ENCODE measurements at places on chromosomes 16 and 17. TPM values are rescaled to one million over a fixed set of nuclear protein-coding genes. Genes with fewer than 3 reads are reported as not detected.

GPRC5B gene
- 31.6 TPM for total RNA-seq

MYO15A gene
- 1.3 TPM for total RNA-seq

GRCh38 chr16:49437344-49437743, 63.7 kb downstream of the C16orf78 start:
- DNase-seq: no peak
- no peaks in the 10 kb centered on the region for H3K27me3 ChIP-seq
- no peak overlapping the region for H3K4me3 ChIP-seq
- no peaks in the 10 kb centered on the region for H3K36me3 ChIP-seq

- no peaks in the 10 kb centered on the region for H3K36me3 ChIP-seq
- no peaks in the 10 kb centered on the region for H3K27me3 ChIP-seq
- no peak for DNase-seq
- H3K4me3 ChIP-seq: no peak overlapping the region
- no peaks in the 10 kb centered on the region for H3K4me1 ChIP-seq
These were observed 88.7 kb downstream of the AXIN2 start for GRCh38 chr17:65472666-65473309.

KLHL10 gene
- not detected for total RNA-seq

- H3K27ac ChIP-seq: no peak overlapping the region
- H3K4me1 ChIP-seq: peaks cover 23% of the 10 kb centered on the region
- H3K27me3 ChIP-seq: no peaks in the 10 kb centered on the region
- DNase-seq: no peak
- H3K4me3 ChIP-seq: no peak overlapping the region
These were observed 64.7 kb downstream of the ADCY9 start for GRCh38 chr16:4051591-4051990.

IGSF6 gene
- not detected for total RNA-seq

DNA sequence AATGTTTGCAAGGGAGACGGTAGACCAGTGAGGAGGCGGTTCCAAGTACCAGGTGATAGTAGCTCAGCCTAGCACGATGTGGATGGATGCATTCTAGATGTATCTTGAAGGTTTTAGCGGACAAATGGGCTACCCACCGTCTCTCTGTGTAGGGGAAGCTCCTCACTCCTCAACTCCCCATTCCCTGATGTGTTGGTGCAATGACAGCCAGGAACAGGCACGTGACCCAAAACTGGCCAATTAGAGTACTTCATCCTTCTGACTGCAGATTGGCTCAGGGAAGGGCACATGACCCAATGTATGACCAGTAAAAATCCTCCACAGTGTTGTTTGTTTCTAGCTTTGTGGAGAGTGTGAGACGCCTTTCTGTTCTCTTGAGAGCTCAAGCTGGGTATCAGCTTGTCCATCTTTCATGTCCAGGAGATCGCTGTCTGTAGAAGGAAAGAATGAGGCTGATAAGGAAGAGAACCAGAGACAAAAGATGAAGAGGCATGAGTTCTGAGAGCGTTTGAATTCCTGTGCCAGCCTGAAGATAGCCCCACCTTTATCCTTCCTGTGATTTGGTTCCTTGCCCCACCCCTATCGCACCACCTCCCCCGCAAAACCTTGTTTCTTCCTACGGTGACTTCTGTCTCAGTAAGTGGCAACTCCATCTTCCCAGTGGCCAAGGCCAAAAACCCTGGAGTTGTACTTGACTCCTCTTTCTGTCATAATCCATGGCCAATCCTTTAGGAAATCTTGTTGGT, 2.3 kb upstream of the BORCS6 start:
- peaks cover 40% of the 10 kb centered on the region for H3K4me1 ChIP-seq
- no peaks in the 10 kb centered on the region for H3K27me3 ChIP-seq
- H3K36me3 ChIP-seq: no peaks in the 10 kb centered on the region
- no peak overlapping the region for H3K4me3 ChIP-seq

GINS2 gene
- 0.33 TPM for total RNA-seq

GRCh38 chr16:69194488-69194887, 7.5 kb downstream of the SNTB2 start:
- no peaks in the 10 kb centered on the region for H3K27me3 ChIP-seq
- H3K36me3 ChIP-seq: no peaks in the 10 kb centered on the region
- no peak overlapping the region for H3K27ac ChIP-seq

DNA sequence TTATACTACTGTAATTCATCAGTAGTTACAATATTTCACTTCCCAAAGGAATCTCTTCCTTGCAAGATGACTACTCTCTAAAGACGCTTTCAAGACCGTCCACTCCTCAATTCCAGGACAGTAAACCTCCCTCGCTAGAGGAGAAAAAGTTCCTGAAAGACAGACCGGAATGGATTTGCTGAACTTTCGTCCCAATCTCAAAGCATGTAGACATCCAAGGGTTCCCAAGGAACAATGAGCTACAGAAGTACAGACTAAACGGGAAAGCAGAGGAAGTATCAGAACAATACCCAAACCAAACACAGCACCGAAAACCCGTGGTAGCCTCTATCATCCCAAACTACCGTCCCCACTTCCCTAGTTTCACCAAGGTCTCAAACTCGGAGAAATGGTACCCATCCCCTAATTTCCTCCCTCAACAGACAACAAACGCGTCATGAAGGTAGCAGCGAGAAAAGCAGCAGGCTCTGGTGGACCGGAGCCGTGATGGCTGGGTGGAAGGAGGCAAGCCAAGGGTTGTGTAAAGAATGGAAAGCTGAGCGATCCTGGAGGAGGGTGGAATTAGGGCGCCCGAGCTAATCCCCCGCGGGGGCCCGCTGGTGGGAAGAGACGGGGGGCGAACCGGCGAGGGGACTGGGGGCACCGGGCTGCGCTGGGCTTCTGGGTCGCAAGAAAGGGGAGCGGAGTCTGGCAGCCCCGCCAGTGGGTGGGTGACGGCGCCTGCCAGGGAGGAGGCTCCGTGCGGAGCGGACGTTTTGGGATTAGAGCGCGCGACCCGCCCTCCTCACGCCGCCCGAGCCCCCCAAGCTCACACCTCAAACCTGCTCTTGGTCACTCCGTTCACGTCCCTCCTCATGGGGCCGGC, 647 bp downstream of the FBXL20 start:
- H3K27ac ChIP-seq: peak overlapping the region; percentile 78
- H3K27me3 ChIP-seq: no peaks in the 10 kb centered on the region

SLC7A6OS gene
- total RNA-seq: 32.3 TPM

CCNF gene
- total RNA-seq: 0.99 TPM

IRF8 gene
- total RNA-seq: 8.2 TPM

DNA sequence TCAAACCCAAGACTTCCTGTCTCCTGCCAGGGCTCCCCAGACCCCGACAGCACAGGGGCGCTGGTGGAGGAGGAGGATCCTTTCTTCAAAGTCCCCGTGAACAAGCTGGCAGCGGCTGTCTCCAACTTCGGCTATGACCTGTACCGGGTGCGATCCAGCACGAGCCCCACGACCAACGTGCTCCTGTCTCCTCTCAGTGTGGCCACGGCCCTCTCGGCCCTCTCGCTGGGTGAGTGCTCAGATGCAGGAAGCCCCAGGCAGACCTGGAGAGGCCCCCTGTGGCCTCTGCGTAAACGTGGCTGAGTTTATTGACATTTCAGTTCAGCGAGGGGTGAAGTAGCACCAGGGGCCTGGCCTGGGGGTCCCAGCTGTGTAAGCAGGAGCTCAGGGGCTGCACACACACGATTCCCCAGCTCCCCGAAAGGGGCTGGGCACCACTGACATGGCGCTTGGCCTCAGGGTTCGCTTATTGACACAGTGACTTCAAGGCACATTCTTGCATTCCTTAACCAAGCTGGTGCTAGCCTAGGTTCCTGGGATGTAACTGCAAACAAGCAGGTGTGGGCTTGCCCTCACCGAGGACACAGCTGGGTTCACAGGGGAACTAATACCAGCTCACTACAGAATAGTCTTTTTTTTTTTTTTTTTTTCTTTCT, 8.1 kb downstream of the SERPINF1 start:
- no peak overlapping the region for H3K27ac ChIP-seq
- no peak overlapping the region for H3K4me3 ChIP-seq
- peaks cover 4% of the 10 kb centered on the region for H3K4me1 ChIP-seq
- H3K27me3 ChIP-seq: no peaks in the 10 kb centered on the region
- no peaks in the 10 kb centered on the region for H3K36me3 ChIP-seq

CHAD gene
- 8.8 TPM for total RNA-seq

NOXO1 gene
- total RNA-seq: not detected

DNA sequence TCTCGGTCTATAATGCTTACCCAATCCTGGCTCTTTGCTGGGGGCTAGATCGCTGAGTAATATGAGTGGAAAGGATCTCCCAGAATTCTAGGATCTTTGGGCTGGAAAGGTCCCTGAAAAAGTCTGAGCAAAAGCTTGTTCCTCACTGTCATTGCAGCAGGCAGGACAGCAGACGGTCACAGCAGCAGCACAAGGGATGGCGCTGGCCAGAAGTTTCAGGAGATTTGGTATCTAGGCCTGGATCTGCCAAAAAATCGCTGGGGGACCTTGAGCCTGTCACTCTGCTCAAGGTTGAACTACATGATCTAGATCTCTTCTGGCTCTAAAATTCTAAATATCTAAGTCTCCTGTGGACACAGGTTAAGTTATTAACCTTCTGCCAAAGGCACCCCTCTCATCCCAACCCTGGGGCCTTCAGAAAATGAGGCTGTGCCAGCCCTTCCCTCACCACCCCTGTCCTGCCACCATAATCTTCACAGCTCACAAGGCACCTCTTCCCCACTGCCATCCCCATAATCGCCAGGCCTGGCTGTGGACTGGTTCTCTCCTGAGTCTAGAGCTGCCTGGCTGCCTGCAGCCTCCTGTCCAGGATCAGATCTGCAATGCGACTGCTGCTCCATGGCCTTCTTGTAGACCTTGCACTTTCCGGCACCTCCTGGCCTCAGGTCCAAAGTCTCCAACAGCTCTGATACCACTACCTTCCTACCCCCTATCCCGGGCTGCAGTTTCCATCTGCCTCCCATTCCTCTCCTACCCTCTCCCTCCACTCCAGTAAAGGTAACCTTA, 10.2 kb downstream of the MYO18A start:
- peaks cover 30% of the 10 kb centered on the region for H3K4me1 ChIP-seq
- no peak overlapping the region for H3K27ac ChIP-seq
- peak; percentile 31 for DNase-seq
- no peaks in the 10 kb centered on the region for H3K27me3 ChIP-seq
- no peaks in the 10 kb centered on the region for H3K36me3 ChIP-seq

DNA sequence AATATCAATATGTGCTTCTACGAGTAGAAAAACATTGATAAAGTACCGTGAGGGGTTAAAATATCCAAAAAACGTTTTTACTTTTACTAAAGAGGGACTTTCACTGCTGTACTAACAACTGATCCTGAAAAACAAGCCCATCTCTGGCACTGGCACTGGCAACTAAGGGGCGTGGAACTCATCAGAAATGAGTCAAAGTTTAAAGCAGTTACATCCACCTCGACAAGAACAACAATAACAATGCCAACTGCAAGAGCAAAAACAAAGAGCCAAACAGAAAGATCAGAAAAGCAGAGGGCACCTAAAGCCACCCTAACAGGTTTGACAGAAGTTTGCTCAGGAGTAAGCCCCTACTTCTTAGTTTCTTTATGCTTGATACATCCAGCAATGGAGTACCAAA, 13.1 kb downstream of the MBTPS1 start:
- DNase-seq: no peak
- no peaks in the 10 kb centered on the region for H3K4me1 ChIP-seq
- no peaks in the 10 kb centered on the region for H3K27me3 ChIP-seq
- H3K36me3 ChIP-seq: no peaks in the 10 kb centered on the region

EVI2A gene
- not detected for total RNA-seq

Data from body of pancreas (tissue), 4 donors.